Activated T-cell treated with anti-CD3 and anti-CD28 coated beads, Interleukin-2, amount 50 U/mL, for 48 hours (primary cell): ENCODE measurements at places on chromosomes 16 and 17.

DNA sequence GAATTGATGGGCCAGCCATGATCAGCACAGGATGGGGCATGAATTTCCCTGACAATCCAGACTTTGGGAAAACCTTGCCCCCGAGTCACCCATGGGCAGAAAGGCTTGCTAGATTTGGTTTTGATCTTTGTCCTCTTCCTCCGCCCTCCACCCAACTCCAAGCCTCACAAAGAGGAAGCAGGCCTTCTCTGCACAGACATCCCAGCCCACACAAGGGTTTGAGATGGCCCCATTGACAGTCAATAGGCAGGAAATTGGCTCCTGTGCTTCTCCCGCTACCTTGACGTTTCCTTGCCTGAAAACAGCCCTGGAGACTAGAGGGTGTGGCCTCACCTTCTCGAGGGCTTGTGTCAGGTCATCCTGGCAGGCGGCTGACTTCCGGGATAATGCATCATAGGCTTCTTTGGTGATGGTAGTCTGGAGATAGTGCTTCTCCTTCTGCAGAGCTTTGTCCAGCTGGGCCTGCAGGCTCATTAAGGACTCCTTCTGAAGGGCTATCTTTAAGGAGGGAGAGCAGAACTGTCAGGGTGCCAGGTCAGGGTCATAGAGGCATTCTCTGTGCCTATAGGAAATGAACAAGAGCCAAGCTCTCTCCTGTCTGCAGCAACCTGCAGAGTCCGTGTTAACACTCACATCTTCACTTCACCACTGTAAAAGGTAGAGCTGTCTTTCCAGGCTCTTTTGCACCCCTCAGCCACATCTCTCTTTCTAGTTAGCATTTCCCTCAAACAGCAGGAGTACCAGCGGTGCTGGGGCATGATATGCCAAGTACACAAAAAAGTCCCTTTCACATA lies 32.2 kb downstream of the DHX38 start:
- DNase-seq: no peak

- no peak for DNase-seq
Measured at GRCh38 chr16:72999541-73000019, 48.3 kb downstream of the ZFHX3 start.

DNA sequence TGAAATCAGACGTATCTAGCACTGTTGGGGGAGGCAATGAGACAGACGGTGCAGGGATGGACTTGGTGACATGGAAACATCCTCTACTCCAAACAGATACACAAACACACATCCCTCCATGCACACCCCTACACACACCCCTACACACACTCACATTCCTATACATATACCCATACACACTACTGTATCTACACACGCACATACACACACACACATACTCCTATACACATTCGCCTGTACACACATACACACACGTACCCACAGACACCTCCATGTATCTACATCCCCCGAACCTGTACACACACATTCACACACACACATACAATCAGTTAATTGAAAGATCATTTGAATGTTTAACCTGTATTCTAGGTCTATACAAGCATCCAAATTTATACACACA lies 53.5 kb downstream of the MAF start:
- DNase-seq: no peak

DNA sequence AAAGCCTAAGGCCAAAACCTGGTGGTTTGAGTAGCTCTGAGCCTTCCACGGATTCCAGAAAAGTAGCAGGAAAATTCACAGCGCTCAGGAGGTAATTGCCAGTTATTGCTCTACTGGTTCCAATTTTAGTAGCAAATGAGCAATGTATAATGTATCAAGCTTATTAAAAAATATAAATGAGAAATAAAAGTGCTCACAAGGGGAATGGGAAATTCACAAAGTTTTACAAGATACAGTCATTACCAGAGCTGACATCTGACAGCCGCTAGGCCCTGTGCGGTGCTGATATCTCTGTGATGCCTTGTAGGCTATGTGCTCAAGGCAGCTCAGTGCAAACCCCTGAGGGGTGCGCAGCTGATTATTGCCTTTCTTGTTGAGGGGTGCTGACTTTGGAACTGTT lies 47.5 kb downstream of the HS3ST3A1 start:
- no peak for DNase-seq

GRCh38 chr16:59878999-59879398 lies 1144.9 kb upstream of the GOT2 start:
- no peak for DNase-seq
